ENCODE measurements at places on chromosomes 7 and 10.
A peak's percentile ranks its signal among the peaks of the same experiment; 100 is the strongest.

DNA sequence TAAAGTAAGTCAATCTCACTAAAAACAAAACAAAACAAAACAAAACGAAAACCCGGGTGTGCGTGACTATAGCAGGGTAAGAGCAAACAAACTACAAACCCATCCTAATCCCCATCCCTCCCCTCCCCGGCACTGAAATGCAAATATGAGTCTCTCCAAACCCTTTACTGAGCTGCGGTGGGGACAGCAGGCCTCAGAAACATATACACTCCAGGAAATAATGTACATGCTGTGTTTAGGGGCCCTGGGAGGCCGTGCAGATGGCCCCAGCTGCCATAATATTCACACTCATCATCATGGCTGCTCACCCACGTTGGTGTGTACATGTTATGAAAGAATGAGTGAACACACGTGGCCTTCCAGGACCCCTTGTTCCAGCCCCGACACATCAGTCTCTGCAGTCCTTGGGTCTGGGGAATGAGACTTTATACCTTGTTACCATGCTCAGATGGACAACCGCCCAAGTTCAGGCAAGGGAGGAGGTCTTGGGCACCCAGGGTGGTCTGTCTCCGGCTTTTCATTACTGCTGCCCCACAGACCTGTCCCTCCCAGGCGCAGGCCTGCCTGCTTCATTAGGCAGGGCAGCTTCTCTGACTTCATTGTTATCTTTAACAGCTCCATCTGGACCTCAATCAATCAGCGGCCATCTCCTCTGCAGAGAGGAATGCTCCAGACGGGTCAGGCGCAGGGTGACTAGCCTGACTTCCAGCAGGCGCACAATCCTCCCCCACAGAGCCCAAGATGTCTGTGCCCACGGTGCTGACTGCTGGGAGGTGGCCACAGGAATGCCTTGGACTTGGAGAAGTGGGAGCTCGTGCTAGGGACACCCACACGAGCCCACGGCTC lies 20.6 kb downstream of the HSPA12A start:
- DNase-seq = peak; percentile 88

GRCh38 chr7:21217365-21217764 lies 210.5 kb upstream of the SP4 start:
- no peak for DNase-seq

DNA sequence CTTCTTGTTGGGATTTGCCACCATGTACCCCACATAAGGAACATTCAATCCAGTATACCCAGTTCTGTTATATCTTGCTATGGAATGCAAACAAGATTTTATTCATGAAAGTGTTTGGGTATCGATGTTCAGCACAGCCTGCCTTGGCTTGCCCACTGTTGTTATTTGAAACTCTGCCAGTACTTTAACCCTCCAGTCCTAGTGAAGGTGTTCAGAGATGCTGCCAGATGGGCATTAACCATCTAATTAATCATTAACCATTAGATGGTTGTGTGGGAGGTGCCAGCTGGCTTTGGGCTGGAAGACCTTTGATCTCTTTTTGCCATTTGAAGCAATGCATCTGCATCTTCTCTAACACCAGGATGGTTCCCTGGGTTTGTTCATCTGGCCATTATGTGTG lies 363.0 kb downstream of the SH2D4B start:
- DNase-seq = no peak

DNA sequence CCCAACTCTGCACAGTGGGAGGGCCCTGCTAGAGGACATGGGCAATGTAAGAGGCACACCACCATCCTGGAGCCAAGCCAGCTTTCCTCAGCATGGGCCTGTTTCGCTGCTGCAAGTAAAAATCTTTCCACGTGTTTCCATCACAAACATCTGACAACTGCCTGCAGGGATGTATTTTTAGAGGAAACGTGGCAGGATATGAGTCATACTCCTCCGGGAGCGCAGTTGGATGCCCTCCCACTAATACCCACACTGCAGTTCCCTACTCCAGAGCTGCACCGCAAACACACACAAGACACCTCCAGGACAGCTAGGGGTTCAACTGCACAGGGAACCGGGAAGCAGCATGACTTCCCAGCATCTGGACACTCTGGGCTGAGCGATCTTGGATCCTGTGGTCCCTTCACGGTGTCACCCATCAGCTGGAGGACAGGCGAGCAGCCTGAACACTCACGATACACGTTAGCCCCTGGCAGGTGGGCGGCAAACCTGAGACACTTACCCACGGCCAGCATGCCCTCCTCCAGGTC lies 26.1 kb downstream of the PLAC9 start:
- peak; percentile 86 for DNase-seq

DNA sequence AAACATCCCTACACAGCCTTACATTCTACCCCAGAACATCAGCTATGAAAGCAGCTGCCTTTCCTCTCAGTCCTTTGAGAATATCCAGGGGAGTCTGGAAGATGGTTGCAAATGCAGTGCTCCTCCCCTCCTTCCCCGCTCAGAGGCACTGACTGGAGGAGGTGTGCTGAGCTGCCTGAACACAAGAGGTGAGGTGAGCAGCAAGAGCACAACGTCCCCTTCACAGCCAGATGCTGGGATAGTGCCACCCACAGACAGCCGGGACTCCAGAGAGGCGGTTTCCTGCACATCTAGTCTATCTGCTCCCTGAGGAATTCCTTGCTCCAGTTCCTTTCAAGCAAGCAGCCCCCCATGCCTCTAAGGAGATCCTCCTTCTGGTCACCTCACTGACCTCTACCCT lies 74.2 kb downstream of the EZH2 start:
- DNase-seq = no peak

GRCh38 chr10:71749396-71749795 lies 23.9 kb downstream of the VSIR start:
- no peak for DNase-seq

DNA sequence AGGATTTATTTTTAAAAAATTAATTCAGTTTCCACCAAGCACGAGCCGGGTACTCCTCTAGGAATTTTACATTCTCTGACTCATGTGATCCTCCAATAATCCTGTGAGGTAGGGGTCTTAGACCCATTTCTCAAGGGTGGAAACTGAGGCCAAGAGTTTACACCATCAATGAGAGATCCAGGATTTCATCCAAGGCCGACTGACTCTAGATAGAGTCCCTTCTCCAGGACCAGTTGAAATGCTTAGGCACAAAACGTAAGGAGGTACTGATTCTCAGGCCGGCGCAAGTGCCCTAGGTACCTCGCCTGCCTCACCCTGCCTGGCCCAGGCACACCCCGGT lies 95.7 kb upstream of the DUSP5 start:
- no peak for DNase-seq

GRCh38 chr10:101050208-101051069 lies 11.3 kb upstream of the KAZALD1 start:
- no peak for DNase-seq

- no peak for DNase-seq
Measured at GRCh38 chr10:74900297-74900696, 73.9 kb downstream of the KAT6B start.

- no peak for DNase-seq
Measured at GRCh38 chr7:95502403-95502802, 16.7 kb downstream of the ASB4 start.

- DNase-seq = no peak
Measured at GRCh38 chr7:86008898-86009297, 634.8 kb upstream of the GRM3 start.

GRCh38 chr7:47912332-47912731 lies 35.9 kb downstream of the PKD1L1 start:
- DNase-seq = no peak

- DNase-seq = no peak
Measured at GRCh38 chr10:113142601-113143362, 192.7 kb downstream of the TCF7L2 start.

GRCh38 chr7:139153832-139154231 lies 44.3 kb upstream of the ZC3HAV1 start:
- peak; percentile 28 for DNase-seq

GRCh38 chr10:86655596-86655995 lies 1.2 kb downstream of the OPN4 start:
- DNase-seq = no peak
